Activated naive CD8-positive, alpha-beta T cell treated with anti-CD3 and anti-CD28 coated beads, Interleukin-2, amount 10 ng/mL, durations not matched to agents 7 days and 5 days (primary cell): ENCODE measurements at places on chromosomes 1 and 21. TPM values are rescaled to one million over a fixed set of nuclear protein-coding genes. Genes with fewer than 3 reads are reported as not detected.

USP25 gene
- 70.4 TPM for total RNA-seq

RIMS3 gene
- 6.9 TPM for total RNA-seq

LCE2C gene
- not detected for total RNA-seq

CGN gene
- total RNA-seq, result 0.40 TPM

ZYG11A gene
- 0.09 TPM for total RNA-seq

LORICRIN gene
- total RNA-seq, result not detected

RIPPLY3 gene
- total RNA-seq, result not detected

ALPL gene
- total RNA-seq, result not detected

GPX7 gene
- total RNA-seq, result 13.9 TPM

ZNF644 gene
- 55.5 TPM for total RNA-seq

KCNA3 gene
- 68.4 TPM for total RNA-seq

RBM11 gene
- total RNA-seq, result 3.3 TPM

TBX15 gene
- total RNA-seq, result not detected

NEK2 gene
- 31.8 TPM for total RNA-seq

DTL gene
- 49.7 TPM for total RNA-seq

STUM gene
- total RNA-seq, result not detected

SPRR2F gene
- not detected for total RNA-seq

TTC39A gene
- not detected for total RNA-seq

NVL gene
- 52.7 TPM for total RNA-seq

SLAMF7 gene
- 137 TPM for total RNA-seq

ZNF648 gene
- total RNA-seq, result not detected

PPIH gene
- total RNA-seq, result 98.6 TPM

TACSTD2 gene
- total RNA-seq, result not detected

LCE2A gene
- total RNA-seq, result not detected

SERINC2 gene
- total RNA-seq, result not detected

MXRA8 gene
- total RNA-seq, result 1.2 TPM

TDRD10 gene
- not detected for total RNA-seq

GBP4 gene
- total RNA-seq, result 61.9 TPM

ANGPTL3 gene
- total RNA-seq, result not detected

TFAP2E gene
- total RNA-seq, result 1.8 TPM

MAP3K6 gene
- total RNA-seq, result 8.6 TPM

GPR137B gene
- total RNA-seq, result 9.3 TPM

VHLL gene
- total RNA-seq, result not detected

SERTAD4 gene
- not detected for total RNA-seq

AGMAT gene
- total RNA-seq, result 7.6 TPM

GJA4 gene
- total RNA-seq, result not detected

COL11A1 gene
- total RNA-seq, result not detected

CD1C gene
- not detected for total RNA-seq

CR1 gene
- 10.9 TPM for total RNA-seq

OR2T33 gene
- total RNA-seq, result not detected

OR10J1 gene
- not detected for total RNA-seq
